GM13976 (cell line): ENCODE measurements at places on chromosomes 16 and 17.

DNA sequence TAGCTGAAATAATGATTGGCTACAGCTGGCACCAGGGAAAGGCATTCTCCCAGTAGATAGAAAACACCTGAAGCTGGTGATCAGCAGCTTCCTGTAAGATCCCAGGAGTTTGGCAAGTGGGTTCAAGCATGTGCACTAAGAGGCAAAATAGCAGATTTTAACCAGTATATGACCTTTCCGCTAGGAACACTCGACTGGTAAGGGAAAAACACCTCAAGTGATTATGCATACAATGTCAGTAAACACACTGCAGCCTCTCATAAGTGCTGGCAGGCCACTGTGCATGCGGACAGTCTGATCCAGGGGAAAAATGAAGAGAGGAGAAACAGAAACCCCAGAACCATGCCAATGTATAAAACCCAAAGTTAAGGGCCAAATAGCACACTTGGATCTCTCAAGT lies 49.0 kb upstream of the HLF start:
- DNase-seq = no peak

GRCh38 chr17:74623693-74624093 lies at the start of gene CD300E:
TSS of gene CD300E (minus strand) at chr17:74623738. CDS start at chr17:74623621, 117 bp downstream.
- no peak for DNase-seq

DNA sequence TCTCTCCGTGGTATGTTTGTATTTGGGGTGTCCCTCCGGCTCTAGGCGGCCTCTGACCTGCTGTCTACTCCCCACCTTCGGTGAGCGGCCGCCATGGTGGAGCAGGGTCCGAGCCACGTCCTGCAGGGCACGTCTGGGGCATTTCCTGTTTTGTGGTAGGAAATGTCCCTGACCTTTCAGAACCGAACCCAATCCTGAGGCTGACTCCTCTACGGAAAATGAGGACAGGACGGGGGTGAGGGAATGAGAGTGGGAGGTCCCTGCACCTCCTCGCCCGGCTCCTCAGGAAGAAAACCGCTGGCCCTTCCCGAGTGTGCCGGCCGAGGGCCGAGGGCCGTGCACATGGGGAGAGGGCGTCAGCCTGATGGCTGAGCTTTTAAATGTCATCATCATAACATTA lies 45.8 kb downstream of the WDR45B start:
- no peak for DNase-seq

DNA sequence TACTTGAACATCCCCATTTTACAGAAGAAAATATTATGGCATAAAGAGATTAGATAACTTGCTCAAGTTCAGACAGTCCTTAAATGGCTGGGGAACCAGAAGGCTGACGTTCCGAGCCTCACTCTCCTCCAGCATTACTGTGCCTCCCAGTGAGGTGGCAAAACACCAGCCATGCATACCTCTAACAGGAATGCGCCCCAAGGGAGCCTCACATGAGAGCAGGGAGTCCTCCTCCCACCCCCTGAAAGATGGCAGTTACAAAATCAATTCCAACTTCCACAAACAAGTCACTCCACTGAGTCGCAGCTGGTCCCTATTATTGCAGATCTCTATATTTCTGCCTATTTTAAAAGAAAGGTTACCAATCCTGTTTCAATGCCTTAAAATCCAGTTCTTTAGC lies 55.5 kb downstream of the ANKFY1 start:
- DNase-seq = no peak

DNA sequence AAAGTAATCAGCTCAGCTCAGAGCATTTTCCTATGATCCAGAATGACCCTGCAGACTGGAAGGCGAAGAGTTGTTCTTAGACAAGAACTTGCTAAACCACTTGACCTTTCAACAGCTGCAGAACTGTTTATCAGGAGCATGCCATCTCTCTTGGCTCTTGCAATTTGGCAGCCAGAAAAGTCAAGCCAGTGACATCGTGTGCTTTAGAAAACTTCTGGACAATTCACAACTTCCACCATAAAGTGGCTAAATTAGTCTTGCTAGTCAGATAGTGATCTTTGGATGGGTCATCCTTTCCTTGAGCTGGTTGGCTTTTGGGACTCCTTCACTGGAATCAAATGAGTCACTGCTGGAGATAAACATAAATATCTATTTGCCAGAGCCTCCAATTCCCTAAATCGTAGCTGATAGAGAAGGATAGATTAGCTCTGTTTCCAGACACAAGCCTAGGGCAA lies 146.5 kb downstream of the MAP2K6 start:
- no peak for DNase-seq
